ENCODE measurements at places on chromosomes 5 and 9.

GRCh38 chr5:17918373-17919104 lies 284.3 kb downstream of the TAF11L14 start:
- no peak for DNase-seq

GRCh38 chr5:99460701-99461100 lies 531.9 kb upstream of the CHD1 start:
- no peak for DNase-seq

DNA sequence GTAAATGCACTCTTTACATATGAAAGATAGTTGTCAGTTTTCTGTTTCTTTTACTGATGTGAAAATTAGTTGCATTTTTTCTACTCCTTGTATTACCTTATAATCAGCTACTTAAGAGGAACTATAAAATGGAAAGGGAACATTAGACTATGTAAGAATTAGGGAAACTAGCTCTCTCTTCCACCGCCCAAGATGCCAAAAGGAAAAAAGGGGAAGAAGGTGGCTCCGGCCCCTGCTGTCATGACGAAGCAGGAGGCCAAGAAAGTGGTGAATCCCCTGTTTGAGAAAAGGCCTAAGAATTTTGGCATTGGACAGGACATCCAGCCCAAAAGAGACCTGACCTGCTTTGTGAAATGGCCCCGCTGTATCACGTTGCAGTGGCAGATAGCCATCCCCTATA lies 15.2 kb upstream of the HOMER1 start:
- no peak for DNase-seq

- peak; percentile 92 for DNase-seq
These were observed at the start of the genes MBLAC2 and POLR3G for GRCh38 chr5:90474235-90475107. Gene MBLAC2, minus strand, starts transcription at chr5:90474771. Its CDS starts 479 bp downstream, at chr5:90474292. Gene POLR3G, plus strand, starts transcription at chr5:90474864. Its CDS starts 10,704 bp downstream, at chr5:90485568.

GRCh38 chr9:117344892-117345660 lies 69.8 kb downstream of the ASTN2 start:
- DNase-seq, result peak; percentile 43

DNA sequence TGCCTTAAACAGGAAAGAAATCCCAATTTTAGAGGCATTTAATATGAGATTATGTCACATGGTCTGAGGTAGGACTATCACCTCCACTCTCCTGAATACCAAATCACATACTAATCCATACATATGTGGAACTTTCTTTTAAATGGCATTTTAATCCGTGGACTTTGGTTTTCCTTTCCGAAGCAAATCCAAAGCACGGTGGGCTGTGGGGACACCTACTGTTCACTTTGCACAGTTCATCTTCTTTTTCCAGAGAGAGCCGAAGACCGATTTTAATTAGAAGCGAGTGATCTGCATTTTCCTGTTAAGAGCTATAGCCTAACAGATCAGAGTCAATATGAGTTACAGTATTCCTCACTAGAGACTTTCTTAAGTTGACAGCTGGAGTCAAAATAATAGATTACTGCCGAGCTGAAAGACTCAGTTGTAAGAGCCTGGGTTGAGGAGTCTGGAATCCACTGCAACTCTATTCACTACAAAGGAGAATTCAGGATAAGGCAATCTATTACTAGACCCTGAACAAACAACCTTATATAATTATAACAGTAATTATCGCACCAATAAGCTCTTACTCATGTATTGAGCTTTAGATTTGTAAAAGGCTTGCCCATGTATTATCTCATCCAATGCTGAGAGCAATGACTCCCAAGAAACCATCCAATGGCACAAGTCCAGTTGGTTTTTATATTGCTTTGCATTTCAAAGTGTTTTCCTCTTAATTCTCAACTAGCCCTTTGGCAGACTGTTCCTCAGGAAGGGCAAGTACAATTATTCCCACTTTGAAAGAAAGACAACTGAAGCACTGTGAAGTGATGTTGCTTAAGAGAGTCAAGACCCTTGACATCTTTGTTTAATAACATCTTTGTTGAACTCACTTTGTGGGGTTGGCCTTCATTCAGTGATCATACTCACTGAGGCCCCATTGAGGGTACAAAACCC lies 144.7 kb downstream of the TRPM6 start:
- peak; percentile 38 for DNase-seq

- DNase-seq, result no peak
These were observed 118.8 kb downstream of the BOD1 start for GRCh38 chr5:173497685-173498084.

DNA sequence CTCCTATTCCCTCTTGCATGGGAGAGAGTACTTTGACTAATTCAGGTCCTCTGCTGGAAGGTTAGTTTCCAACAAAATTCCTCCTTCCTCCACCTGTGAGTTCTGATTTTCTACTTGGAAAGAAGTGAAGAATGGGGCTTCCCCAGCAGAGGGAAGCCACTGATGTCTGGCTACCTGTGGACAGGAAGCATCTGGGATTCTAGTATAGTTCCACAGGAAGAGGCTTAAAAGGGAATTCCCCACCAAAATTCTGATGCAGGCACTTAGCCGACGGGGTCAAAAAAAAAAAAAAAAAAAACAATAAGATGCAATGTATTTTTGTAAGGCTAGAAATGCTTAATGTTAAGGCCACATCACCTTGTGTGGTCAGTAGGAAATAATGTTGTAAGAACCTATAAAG lies 33.4 kb downstream of the PCDHGC5 start:
- DNase-seq, result no peak

DNA sequence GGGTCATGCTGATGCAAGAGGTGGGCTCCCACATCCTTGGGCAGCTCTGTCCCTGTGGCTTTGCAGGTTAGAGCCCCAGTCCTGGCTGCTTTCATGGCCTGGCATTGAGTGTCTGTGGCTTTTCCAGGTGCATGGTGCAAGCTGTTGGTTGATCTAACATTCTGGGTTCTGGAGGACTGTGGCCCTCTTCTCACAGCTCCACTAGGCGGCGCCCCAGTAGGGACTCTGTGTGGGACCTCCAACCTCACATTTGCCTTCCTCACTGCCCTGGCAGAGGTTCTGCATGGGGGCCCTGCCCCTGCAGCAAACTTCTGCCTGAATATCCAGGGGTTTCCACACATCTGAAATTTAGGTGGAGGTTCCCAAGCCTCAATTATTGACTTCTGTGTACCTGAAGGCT lies 150.1 kb downstream of the NNT start:
- DNase-seq, result no peak

GRCh38 chr5:128201065-128201926 lies 117.7 kb downstream of the SLC12A2 start:
- peak; percentile 68 for DNase-seq

DNA sequence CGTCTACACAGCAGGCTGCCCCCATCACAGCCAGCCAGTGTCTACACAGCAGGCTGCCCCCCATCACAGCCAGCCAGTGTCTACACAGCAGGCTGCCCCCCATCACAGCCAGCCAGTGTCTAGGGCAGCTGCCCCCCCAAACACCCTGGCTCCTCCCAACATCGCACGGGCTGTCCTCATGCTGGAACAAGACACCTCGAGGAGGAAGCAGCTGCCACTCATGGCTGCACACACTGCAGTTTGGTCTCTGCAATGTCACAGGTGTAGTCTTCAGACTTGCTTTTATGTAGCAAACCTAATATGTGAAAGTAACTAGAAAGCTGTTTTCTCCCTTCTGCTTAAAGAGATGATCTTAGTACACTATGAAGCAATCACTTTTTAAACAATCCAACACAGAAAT lies 9.7 kb downstream of the LRRC14B start:
- DNase-seq, result no peak

DNA sequence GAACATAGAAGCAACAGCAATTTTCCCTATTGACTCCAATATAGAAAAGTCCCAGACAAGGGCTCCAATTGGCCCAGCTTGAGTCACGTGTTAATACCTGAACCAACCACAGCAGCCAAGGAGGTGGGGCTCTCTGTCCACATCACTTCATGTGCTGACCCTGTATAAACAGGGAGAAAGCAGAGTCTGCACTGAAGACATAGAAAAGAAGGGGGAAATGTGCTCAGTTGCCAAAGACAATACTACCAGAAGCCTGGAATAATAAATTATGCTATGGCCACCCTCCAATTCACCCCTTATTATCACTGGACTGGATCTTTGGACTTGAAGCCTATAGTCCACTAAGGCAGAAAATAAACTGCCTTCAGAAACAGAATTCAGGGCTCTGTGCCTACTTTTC lies 275.4 kb downstream of the EPB41L4A start:
- DNase-seq, result no peak

DNA sequence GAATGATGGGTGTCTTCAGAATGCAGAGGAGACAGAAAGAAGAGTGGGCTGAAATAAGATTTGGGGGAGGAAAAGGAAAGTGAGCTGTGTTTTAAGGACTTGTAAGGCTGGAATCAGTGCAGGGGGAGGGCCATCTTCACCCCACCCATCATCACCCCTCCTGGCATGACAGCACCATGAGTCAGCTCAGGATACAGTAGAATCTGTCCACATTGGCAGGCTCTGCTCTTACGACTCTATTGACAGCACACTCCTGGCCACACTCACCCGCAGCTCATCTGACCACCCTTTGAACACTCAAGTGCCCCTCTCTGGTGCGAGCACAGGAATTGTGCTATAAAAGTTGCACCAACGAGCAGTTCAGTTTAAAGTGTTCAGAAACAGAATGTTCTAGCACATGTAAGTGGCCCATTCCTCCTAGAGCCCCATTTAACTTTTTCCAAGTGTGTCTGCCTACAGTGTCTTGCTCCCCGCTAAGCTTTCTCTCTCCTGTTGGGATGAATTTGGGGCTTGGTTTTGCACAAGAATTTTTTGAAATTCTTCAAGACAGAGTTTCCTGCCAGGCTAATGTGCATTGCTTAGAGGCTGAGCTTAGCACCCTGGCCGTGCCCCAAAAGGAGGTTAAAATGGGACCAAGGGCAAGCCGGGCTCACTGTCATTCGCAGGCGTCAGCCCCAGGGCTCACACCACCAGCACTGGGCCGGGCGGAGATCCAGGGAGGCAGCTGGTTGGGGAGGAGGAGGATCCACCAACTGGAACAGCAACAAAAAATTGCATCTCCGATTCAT lies 12.0 kb downstream of the ADRA1B start:
- DNase-seq, result no peak

- DNase-seq, result no peak
These were observed 45.6 kb downstream of the CFAP90 start for GRCh38 chr5:7805379-7805778.

- no peak for DNase-seq
These were observed 101.4 kb upstream of the POC5 start for GRCh38 chr5:75818661-75819060.

DNA sequence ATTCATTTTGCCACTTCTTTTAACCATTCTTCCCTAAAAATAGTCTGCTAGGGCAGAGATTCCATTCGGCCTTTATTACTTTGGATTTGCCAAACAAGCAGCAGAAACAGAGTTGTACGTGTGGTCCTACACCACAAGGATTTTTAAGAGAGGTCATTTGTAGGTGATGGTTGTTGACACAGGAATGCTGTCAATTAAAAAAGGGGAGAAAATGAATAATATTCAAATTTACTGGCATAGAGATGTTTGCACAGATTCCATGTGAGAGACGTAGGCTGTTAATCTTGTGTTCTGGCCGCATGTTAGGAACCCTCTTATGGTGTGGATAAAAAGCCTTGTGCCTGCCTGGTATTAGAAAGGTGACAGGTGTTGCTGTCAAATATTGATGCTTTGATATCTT lies 34.9 kb downstream of the TRIO start:
- no peak for DNase-seq

DNA sequence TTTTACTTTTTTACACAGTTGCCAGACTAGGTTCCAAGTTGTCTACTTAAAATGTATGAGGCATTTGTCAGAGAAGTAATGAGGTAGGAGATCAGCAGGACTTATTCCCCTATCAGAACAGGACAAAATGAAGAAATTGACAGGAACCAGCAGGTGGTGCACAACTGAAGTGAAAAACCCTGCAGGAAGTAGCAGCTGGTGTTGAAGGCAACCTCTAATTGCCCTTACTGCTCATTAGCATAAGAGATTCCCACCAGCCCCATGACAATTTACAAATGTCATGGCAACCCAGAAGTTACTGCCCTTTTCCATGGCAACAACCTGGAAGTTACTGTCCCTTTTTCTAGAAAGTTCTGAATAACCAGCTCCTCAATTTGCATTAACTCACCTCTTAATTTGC lies 5.4 kb downstream of the PCDHB15 start:
- no peak for DNase-seq

- DNase-seq, result no peak
These were observed 252.9 kb downstream of the MAT2B start for GRCh38 chr5:163758283-163758711.

DNA sequence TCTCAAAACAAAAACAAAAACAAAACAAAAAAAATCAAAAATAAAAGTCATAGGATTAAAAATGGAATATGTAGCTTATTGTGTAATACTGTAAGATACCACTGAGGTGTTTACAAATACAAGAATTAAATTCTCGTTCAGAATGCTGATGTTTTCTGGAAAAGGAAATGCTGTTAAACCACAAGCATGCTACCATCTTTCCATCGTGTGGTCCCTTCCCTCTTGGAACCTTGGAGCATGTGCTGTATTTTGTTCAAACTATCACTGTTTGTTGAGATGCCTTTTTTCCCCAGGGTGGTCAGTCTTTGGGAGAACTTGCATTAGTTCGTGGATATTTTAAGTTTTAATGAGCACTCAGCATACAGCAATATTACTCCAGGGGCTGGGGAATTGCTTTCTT lies 39.7 kb downstream of the SUB1 start:
- no peak for DNase-seq

DNA sequence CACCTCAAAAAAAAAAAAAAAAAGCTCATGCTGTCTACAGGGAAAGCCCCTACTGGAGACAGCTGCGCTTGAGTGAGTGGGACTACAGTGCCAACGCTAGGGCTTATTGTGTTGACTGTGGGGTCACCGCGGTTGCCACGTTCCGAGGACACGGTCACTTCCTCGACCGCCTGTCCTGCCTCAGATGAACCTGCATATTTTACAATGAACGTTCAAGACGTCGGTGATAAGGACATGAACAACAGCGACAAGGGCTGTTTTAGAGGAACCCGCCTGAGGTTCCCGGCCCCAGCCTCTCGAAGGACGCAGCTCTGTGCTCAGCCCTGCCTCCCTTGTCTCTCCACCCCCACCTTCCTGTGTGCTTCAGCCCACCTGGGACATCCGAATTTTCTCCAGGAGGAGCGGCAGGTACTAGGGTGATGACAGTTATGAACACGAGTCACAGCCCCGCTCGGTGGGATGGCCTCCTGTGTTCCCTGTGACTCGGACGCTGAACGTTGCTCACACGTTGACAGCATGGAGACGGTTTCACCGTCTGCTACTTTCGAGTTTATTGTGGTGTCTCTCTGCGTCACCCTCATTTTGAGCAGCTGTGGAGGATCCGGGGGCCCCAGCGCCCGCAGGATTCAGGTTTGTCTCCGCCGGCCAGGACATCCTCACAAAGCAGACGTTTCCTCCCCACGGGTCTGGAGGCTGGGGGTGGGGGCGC lies 11.3 kb upstream of the DIPK1B start:
- DNase-seq, result no peak

DNA sequence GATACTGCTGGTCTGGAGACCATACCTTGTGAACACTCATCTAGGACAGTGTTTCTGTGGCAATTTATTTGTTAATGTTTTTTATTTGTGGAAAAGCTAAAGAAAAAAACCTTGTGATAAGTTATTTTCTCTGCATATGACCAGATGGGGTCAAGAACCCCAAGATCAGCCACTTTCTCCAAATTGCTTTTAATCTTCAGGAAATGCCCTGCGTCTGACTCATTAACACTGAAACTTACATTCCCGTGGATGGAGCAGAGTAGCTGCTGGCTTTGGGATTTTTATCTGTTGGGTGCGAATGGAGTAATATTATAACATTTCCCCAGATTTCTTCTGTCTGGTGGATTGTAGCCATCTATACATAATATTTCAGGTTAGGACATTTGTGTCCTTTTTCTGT lies 444.5 kb downstream of the SH3GL2 start:
- DNase-seq, result no peak

GRCh38 chr9:94971378-94972131 lies 245.1 kb downstream of the AOPEP start:
- DNase-seq, result no peak

Data from SK-N-DZ (cell line).